Upper lobe of left lung (tissue), 6 donors: ENCODE measurements at places on chromosomes 12 and 14. TPM values are rescaled to one million over a fixed set of nuclear protein-coding genes. Genes with fewer than 3 reads are reported as not detected.

GRCh38 chr12:85445060-85445938 lies 165.3 kb downstream of the ALX1 start:
- H3K27ac ChIP-seq, result no peak overlapping the region
- peaks cover 7% of the 10 kb centered on the region for H3K4me1 ChIP-seq
- H3K27me3 ChIP-seq, result no peaks in the 10 kb centered on the region

DNA sequence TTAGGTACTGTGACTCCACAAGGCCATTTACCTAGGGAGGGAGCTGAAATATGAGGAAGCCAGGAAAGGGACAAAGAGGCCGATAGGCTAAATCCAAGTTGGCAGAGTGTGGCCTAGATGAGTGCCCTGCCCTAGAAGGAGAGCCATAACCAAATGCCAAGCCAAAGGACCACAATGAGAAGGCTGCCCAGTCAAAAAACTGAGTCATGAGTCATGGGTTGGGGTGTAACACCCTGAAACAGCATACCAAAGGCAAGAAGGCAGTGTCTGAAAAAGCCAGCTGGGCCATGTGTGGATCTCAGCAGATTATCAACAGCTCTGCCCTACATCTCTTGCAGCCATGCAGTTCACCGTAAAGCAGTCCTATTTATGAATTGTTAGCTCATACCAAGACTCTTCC lies 171.7 kb downstream of the PHLDA1 start:
- no peaks in the 10 kb centered on the region for H3K4me1 ChIP-seq
- no peaks in the 10 kb centered on the region for H3K36me3 ChIP-seq
- no peaks in the 10 kb centered on the region for H3K27me3 ChIP-seq

DNA sequence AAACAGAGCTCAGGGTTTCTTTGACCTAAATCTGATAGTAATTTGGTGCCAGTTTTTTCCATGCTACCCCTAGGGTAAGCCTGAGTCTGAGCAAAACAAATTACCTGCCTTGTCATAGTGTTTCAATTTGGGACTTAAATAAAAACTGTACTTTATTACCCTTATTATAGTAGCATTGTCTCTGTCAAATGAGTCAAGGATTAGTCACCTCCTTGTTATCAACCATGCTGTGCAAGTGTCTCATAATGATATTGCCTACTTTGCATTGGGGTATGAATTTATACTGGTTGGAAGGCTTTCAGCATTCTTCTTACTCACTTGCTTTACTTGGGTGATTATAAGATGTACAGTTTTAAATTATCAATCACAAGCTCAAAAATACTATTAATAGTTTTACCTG lies 380.0 kb downstream of the LRFN5 start:
- H3K36me3 ChIP-seq, result no peaks in the 10 kb centered on the region
- no peaks in the 10 kb centered on the region for H3K4me1 ChIP-seq
- no peak overlapping the region for H3K4me3 ChIP-seq

TAS2R42 gene
- total RNA-seq, result not detected

EPYC gene
- total RNA-seq, result not detected

B4GALNT3 gene
- total RNA-seq, result 28.0 TPM

FANCM gene
- 4.3 TPM for total RNA-seq

BMP4 gene
- 10.2 TPM for total RNA-seq
